Astrocyte of the hippocampus (primary cell): ENCODE measurements at places on chromosomes 7 and 10.

- no peak for DNase-seq
Measured at GRCh38 chr10:89846281-89846630, 144.9 kb downstream of the KIF20B start.

GRCh38 chr10:14478201-14478600 lies 147.5 kb upstream of the FRMD4A start:
- no peak for DNase-seq

DNA sequence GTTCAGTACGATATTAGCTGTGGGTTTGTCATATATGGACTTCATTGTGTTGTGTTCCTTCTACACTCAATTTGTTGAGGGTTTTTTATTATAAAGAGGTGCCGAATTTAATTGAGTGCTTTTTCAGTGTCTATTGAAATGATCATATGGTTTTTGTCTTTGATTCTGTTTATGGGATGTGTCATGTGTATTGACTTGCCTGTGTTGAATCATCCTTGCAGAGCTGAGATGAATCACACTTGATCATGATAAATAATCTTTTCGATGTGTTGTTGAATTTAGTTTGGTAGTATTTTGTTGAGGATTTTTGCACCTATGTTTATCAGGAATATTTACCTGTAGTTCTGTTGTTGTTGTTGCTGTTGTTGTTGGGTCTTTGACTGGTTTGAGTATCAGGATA lies 39.8 kb downstream of the ATOH7 start:
- no peak for DNase-seq

GRCh38 chr10:78566284-78567111 lies 502.3 kb upstream of the ZMIZ1 start:
- no peak for DNase-seq
